ENCODE measurements at places on chromosomes 2 and 18. TPM values are rescaled to one million over a fixed set of nuclear protein-coding genes. Genes with fewer than 3 reads are reported as not detected.

The YWHAQ gene
- total RNA-seq: 746 TPM

The CUL3 gene
- 114 TPM for total RNA-seq

GRCh38 chr2:30894498-30895119 is 87.4 kb upstream of the CAPN13 start:
- no peak for DNase-seq

- DNase-seq: peak; percentile 33
Measured at GRCh38 chr2:111905990-111906735, 7.8 kb downstream of the MERTK start.

- peak; percentile 7 for DNase-seq
Measured at GRCh38 chr2:32752205-32752604, 124.4 kb downstream of the TTC27 start.

DNA sequence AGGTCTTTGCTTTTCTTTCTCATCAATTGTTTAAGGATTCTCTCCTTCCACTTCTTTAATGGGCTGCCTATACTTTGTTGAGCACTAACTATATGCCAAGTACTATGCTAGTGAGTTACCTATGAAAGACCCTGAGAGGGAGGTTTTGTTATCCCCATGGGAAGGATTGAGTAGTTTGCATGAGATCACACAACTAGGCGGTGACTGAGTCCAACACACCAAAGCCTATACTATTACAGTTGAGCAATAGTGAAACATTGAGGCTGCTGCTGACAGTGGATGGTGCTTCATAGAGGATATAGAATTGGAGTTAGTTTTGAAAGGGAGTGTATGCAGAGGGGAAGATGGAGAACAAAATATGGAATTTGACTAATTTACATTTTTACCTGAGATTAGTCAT is 15.8 kb downstream of the NABP1 start:
- DNase-seq: no peak

GRCh38 chr2:85441864-85442263 is 23.4 kb downstream of the SH2D6 start:
- DNase-seq: no peak

- no peak for DNase-seq
Measured at GRCh38 chr2:12732651-12733050, 15.9 kb downstream of the TRIB2 start.

Measured in A172 (cell line).